LHCN-M2 (cell line): ENCODE measurements at places on chromosomes 12 and 14. TPM values are rescaled to one million over a fixed set of nuclear protein-coding genes. Genes with fewer than 3 reads are reported as not detected.
A peak's percentile ranks its signal among the peaks of the same experiment; 100 is the strongest.

The CLEC2A gene
- not detected in 2 replicates for total RNA-seq

The HIGD1C gene
- total RNA-seq = not detected in 2 replicates

DNA sequence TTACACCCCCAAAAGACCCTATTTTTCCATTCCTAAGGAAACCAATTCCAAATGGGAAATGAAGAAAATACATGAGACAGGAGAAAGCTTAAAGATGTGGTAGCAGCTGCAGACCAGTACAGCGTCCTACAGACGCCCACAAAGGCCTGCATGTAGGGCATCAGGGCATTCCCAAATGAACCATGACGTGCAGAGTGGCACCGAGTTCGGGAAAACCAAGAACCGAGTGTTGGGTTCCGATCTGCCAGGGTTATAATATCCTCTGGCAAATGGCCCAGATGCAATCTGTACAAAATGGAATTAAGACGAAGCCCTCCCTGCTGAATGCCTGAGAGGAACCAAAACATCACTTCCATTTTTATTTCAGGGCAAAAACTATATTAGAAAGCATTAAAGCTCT is 34.4 kb upstream of the SELPLG start:
- no peak for DNase-seq

DNA sequence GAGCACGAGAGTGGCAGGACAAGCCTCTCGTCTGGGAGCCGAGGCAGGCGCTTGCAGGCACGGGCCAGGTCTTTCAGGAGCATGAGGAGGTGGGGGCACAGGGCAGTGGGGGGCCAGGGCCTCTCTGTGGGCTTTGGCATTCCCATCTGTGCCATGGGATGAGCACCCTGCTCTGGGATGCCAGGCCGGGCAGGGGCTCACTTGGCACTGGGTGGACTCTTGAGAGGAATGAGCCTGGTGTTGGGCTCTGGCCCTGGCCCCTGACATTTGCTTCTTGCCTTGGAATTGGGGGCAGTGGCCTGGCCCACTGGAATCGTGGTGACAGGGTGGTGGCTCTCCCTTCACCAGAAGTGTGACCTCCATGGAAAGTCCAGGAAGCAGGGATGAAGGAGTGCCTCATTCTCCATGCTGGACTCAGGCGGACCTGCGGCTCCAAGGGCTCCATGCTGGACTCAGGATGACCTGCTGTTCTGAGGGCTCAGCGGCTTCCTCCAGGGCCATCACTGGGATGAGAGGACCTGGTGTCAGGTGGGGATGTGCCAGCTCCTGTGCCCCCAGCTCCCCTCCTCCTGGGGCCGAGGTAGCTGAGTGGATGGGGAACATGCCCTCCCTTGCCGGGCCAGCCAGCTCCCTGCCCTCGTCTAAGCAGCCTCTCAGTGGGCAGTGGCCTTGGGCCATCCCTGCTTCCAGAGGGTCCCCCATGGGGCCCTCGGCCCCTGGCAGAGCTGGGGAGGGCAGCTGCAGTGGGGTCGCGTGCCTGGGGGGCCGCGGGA is 220.3 kb downstream of the KIF26A start:
- no peak for DNase-seq

DNA sequence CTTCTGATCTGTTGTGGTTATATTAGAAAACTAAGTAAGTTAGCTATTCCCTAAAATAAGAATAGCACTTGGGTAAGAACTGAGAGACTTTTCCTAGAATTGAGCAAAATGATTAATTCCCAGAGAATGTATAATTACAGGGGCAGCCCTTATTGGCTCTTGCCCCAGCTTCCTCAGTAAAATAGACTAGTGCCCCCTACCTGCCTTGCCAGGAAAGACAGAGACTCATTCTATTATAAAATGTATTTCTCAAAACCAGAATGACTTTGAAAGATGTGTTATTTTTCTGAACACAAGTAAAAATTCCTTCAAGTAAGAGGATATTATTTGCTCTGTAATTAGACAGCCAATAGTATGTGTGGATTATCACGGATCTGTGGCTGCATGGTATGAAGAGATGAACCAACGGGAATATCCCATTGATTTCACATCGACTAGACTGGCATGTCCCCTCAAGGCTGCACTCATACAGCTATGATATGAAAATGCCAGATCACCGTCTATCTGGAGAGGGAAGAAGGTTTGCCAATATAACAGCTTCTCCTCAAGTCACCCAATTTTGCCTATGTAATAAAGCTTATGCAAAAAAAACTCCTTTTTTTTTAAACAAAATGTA is 7.4 kb upstream of the GLRX5 start:
- DNase-seq = peak; percentile 76

DNA sequence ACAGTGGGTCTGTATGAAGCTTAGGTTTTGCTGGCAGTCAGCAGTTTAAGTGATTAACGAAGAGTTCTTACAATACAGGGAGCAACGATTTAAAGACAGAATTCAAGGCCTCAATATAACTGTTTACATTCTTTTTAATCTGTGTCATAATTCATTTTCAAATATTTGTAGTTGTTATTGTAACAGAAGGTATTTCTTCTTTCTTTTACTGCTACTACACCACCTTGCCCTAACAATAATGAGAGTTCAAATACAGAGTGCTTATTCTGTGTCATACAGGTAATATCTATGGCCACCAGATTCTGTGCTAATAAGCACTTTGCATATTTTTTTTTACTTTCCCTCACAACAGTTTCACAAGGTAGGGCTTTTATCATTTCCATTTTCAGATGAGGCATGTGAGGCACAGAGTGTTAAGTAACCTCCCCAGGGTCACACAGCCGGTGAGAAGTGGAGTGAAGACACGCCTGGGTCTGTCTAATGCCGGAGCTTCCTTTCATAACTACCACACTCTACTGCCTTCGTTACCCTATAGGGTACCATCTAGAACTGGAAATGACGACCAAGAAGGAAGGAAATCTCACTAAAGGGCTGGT is 81.9 kb downstream of the PELI2 start:
- no peak for DNase-seq

The KTN1 gene
- 168 and 182 TPM in 2 replicates for total RNA-seq

- DNase-seq = no peak
Observed at GRCh38 chr12:71431991-71432390, 7.6 kb upstream of the LGR5 start.

DNA sequence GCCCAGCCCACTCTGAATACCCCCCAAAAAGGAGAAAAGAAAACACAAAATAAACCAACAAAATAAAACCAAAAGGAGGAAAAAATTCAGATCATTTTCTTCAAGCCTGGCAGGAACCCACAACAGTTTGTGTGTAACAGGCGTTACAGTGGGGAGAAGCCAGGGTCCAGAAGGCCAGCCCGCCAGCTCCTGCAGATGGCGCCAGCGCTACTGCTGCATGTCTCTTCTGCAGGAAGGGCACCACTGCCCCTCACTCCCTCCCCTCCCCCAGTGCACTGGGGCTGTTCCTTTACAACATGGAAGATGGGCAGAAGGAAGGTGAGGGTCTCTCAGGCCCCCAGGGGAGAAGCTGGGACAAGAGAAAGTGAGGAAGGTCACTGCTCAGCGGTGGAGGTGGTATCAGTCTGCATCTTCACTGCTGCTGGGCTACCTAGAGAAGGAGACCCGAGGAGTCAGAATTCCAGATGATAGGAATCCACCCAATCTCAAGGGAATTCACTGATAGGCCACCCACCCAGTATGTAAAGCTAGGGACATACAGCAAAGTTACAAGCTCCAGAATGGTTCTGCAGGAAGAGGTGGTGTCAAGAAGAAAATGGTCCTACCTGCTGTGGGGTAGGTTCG is 2.3 kb upstream of the NOP2 start:
- DNase-seq = peak; percentile 46

DNA sequence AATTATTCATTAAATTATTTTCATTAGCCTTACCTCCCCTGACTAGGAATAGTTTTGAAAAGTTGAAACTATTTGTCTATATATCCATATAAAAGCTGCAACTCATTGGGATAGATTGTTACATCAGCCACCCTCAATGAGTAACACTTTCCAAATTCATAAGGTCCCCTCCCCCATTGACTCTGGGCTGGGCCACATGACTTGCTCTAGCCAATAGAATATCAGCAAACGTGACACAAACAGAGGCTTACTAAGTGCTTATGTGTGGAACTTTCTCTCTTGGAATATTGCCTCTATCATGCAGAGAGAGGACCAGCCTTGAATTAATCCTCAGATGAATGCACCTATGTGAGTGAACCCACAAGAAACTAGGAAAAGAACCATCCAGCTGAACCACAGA is 213.7 kb downstream of the CCDC59 start:
- no peak for DNase-seq

DNA sequence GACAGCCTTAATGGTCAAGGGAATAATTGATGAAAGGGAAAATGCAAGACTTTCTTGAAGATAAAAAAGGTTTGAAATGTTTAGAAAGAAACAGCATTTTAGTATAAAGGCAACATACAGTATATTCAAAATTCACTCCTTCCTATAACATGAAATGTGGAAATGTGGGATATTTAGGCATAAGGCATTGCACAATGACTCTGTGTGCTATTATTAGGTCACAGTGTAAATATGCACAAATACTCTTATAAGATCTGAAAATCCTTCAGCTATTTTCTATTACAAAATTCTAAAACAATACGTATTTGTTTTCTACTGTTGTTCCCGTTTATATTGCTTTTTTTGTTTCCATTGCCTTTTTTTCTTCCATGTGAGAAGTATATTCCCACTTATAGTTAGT is 127.7 kb downstream of the SLC16A7 start:
- DNase-seq = no peak

DNA sequence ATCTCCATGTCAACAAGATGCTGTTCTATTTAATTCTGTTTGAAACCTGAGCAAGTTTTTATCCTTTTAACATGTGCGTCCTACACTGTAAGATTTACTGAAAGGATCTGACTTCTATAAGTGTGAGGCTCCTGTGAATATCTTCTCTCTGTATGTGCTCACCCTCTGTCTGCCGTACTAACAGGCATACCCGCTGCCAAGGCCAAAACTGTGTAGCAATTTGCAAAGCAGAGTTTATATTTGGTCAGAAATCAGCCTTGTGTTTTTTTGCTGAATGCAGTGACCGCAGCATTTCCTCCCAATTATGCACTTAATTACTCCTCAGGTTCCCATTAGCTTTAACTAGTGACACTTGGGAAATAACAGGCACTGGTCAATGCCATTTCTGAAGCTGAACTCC is 12.3 kb downstream of the CHST11 start:
- DNase-seq = no peak

The CLEC4D gene
- total RNA-seq = not detected in 2 replicates

The GPR68 gene
- 6.5 and 8.6 TPM in 2 replicates for total RNA-seq

DNA sequence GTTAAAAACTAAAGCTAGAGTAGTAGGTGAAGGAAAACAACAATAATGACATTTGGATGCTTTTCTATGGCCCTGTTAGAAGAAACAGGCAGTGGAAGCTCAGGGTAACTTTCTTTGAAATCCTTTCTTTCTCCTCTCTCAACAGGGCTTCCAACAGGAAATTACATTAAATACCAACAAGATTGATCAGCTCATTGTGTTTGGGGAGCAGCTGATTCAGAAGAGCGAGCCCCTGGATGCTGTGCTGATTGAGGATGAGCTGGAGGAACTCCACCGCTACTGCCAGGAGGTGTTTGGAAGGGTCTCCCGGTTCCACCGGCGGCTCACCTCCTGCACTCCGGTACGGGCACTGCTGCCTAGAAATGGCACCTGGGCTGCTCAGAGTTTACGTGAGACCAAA is 81.5 kb downstream of the ESR2 start:
- no peak for DNase-seq

- DNase-seq = no peak
Observed at GRCh38 chr12:98894412-98895085, 249.5 kb downstream of the APAF1 start.

- no peak for DNase-seq
Observed at GRCh38 chr12:12934556-12934955, 17.4 kb downstream of the GPRC5D start.

The ARHGEF40 gene
- total RNA-seq = 42.0 and 43.9 TPM in 2 replicates

DNA sequence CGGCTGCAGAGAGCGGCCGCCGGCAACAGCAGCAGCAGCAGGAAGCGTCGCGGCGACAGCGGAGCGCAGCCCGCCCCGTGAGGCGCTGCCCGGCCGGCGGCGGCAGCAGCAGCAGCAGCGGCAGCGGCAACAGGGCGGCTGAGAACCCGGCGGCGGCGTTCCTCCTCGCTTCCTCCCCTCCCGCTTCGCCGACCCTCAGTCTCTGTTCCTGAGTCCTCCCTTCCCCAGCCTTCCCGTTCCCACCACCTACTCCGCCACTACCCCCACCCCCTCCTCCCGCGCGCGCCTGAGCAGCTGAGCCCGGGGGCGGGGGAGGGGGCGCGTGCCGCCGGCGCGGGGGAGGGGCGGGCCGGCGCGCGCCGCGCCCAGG is 310 bp downstream of the BICDL1 start:
- DNase-seq = peak; percentile 19

GRCh38 chr12:70648191-70648590 is 11.0 kb upstream of the PTPRB start:
- DNase-seq = no peak

GRCh38 chr14:75389679-75390078 is 38.1 kb upstream of the JDP2 start:
- DNase-seq = peak; percentile 16

The CTSG gene
- not detected in 2 replicates for total RNA-seq

The ANO2 gene
- under 0.01 TPM in 1 of 2 replicates, not detected in the other for total RNA-seq

DNA sequence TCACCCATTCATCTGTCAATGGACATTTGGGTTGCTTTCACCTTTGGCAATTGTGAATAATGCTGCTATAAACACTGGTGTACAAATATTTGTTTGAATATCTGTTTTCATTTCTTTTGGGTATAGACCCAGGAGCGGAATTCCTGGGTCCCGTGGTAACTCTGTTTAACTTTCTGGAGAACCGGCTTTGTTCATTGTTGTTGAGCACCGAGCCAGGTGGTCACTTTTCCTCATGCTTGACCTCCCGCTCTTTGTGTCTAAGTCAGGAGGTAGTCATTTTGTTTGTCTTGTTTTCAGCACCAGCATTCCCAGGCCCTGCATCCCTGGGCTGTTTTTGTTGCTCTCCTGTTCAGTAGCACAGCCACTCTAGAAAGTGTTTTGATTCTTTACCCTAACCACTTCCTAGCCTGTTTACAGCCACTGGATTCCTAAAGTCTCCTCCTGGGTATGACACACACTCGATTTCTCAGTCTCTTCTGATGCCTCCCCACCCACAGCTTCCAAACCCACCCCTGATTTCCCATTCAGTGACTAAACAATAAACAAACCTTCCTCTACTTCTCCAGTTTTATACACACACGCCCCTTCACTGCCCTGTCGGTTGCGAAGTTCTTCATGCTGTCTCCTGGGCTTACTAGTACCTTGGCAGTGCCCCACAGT is 37.9 kb downstream of the B4GALNT3 start:
- no peak for DNase-seq

DNA sequence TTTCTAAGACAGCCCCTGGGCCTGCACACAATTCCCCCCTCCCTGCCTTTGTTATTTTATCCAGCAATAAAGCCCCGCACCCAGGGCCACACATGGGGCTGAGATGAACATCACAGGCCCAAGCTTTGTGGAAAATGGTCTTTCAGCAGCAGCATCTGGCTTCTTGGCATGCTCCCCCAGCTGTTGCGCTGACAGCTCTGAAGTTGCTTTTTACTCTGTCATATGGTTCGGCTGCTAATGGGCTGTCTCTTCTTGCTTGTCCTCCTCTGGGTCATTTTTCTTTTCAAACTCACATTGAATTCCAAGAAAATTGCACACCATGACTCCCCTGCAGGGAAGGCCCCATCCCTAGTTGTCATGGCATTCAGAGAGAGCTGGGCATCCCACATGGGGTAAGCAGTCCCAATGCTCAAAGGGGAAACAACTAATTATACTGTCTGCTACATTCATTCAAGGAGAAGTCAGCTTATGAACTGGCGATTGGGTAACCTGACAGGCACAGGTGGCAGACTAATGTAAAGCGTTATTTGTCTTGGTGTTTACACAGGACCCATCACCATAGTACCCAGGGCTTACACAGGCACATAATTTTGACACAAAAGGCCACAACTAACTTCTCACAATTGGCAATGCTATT is 74.0 kb upstream of the CDKN3 start:
- no peak for DNase-seq

The KLHL33 gene
- not detected in 2 replicates for total RNA-seq

- no peak for DNase-seq
Observed at GRCh38 chr14:81337073-81337472, 63.1 kb downstream of the STON2 start.
